A549 (cell line): ENCODE measurements at places on chromosomes 7 and 10.

DNA sequence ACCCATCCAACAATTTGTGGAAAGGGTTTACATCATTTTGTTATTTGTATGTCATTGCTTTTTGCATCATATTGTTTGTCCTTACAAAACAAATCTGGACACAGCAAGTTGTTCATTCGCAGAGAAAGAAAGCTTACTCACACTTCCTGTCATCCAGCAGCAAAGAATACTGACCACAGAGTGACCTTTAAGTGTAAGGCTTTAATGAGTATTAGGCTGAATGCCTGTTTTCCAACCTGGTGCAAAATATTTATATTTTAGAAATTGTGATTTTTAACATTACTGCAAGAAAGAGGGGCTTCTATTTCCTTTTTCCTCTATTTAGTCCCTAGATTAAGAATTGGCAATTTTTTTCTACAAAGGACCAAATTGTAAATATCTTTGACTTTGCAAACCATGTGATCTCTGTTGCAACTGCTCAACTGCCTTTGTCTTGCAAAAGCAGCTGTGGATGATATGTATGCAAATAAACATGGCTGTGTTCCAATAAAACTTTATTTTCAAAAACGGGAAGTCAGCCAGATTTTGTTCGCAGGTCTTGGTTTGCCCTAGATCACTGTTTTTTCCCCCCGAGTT, 27.8 kb upstream of the ITGB1 start:
- no peak for DNase-seq

DNA sequence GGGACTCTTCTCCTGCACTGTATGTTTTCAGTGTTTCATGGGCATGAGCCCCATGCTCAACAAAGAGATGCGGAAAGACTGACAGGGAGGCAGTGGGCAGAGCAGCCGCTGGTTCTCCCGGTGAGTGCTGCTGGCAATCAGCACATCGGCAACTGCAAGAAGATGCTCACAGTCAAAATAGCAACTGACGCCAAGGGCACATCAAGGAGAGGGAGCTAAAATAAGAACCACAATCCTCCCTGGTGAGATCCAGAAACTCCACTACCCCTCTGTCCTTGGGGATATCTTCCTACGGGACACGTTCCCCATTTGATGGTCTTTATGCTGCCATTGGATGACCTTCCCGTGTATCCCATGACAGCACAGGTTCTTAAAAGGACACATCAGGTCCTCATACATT, 28.9 kb upstream of the SVIL start:
- no peak for DNase-seq

DNA sequence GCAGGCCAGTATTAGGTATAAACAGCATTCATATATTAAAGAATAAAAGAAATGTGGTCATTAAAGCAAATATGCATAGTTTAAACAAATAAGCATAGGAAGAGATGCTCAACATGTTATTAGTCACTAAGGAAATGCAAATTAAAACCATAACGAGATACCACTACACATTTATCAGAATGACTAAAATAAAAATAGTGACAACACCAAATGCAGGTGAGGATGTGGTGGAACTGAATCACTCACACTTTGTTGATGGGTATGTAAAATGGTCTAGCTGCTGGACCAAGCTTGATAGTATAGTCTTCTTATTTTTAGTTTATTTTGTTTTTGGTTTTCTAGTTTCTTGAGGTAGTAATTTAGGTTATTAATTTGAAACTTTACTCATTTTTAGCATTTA, 242.9 kb downstream of the HGF start:
- DNase-seq: no peak

- no peak for DNase-seq
These were observed 809 bp upstream of the OGA start for GRCh38 chr10:101818872-101819633.

GRCh38 chr7:54788664-54789063, 29.7 kb upstream of the SEC61G start:
- peak; percentile 96 for DNase-seq

GRCh38 chr10:14250496-14251076, 80.1 kb downstream of the FRMD4A start:
- no peak for DNase-seq

- DNase-seq: no peak
These were observed 7.8 kb upstream of the PARP12 start for GRCh38 chr7:140070546-140070945.

GRCh38 chr7:34133356-34133982, 228.1 kb downstream of the BMPER start:
- DNase-seq: peak; percentile 16

GRCh38 chr10:29007748-29008610, 280.9 kb upstream of the LYZL1 start:
- DNase-seq: peak; percentile 29
